Suppressor macrophage (primary cell): ENCODE measurements at places on chromosomes 1 and 21.

DNA sequence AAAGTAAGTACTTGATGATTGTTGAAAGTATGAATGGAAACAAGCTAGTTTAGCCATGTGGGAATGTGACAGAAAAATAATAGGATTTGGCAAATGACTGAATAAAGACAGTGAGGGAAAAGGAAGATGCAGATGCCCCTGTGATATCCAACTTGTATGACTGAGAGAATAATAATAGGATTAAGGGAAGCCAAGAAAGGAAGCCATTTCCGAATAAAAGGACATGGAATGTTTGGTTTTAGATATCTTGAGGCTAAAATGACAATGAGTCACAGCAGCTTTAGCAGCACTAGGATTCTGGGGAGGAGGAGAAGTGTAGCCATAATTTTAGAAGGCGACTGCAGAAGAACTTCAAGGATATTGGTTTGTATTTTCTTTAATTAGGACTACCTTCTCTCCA lies 109.2 kb downstream of the TTLL7 start:
- no peak for DNase-seq

- peak; percentile 66 for DNase-seq
Measured at GRCh38 chr1:2821966-2822620, 20.6 kb upstream of the TTC34 start.

- DNase-seq = no peak
Measured at GRCh38 chr21:40846103-40846502, 855 bp downstream of the DSCAM start.

DNA sequence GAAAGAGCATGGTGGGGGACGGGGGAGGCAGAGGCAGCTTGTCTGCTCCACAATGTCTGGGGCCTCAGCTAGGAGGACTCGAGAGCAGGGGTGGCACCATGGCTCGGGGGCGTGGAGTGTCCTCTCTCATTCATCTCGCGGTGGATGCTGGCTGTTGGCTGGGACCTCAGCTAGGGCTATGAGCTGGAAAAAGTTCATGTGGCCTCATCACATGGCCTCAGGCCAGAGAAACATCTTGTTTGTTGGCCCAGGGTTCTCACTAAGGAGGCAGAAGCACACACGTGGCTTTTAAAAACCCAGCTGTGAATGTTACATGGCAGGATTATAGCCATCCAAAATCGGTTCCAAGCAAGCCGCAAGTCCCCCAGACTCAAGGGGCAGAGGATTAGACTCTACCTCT lies 6.2 kb upstream of the CENPS start:
- DNase-seq = no peak

- no peak for DNase-seq
Measured at GRCh38 chr1:181430015-181430885, 53.1 kb upstream of the CACNA1E start.

- DNase-seq = no peak
Measured at GRCh38 chr1:241473026-241473425, 46.5 kb downstream of the FH start.

GRCh38 chr1:182978151-182978853 lies 25.3 kb upstream of the SHCBP1L start:
- DNase-seq = no peak

- DNase-seq = no peak
Measured at GRCh38 chr1:11158291-11158690, 30.9 kb upstream of the ANGPTL7 start.

DNA sequence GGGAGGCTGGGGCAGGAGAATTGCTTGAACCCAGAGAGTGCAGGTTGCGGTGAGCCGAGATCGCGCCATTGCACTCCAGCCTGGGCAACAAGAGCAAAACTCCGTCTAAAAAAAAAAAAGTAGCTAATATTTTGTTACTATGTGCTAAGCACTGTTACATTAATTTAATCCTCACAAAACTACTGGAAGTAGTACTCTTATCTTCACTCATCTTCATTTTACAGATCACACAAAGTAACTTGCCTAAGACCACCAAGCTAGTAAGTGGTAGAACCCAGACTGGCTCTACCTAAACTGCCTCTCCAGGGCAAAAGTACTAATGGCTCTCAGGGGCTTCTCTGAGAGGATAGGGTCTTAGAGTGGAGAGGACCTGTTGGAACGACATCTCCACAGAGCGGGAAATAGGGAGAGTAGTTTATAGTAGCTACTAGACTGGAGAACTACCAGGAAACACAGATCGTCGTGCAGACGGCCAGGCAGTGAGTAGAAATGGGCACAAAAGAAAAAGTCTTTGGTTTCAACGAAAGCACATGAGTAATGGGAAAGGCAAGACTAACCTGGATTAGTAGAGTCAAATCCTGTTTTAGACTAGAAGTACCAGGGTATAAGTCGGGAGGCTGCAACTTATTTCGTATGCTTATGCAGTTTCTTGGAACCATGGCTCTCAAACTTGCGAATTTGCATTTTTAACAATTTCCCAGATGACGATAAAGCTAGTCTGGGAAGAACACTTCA lies 1.4 kb downstream of the CLCC1 start:
- DNase-seq = no peak

- DNase-seq = no peak
Measured at GRCh38 chr1:66980745-66981367, 56.1 kb downstream of the MIER1 start.

DNA sequence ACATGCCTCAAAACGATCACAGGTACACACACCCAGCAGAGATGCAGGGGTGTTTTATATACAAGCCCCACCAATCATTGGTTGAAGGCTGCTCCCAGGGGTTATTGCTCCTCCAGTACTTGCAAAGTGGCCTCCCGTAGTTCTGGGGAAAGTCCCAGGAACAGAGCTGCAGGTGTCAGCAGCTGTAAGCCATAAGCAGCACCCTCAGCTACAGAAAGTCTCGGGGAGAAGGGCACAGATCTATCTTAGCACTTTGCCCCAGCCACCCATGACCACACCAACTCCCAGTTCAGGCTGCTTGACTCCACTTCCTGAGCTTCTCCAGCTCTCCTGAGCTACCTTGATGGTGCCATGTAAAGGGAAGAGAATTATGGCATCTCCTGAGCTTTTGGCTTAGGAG lies 222.7 kb upstream of the GJB5 start:
- no peak for DNase-seq

DNA sequence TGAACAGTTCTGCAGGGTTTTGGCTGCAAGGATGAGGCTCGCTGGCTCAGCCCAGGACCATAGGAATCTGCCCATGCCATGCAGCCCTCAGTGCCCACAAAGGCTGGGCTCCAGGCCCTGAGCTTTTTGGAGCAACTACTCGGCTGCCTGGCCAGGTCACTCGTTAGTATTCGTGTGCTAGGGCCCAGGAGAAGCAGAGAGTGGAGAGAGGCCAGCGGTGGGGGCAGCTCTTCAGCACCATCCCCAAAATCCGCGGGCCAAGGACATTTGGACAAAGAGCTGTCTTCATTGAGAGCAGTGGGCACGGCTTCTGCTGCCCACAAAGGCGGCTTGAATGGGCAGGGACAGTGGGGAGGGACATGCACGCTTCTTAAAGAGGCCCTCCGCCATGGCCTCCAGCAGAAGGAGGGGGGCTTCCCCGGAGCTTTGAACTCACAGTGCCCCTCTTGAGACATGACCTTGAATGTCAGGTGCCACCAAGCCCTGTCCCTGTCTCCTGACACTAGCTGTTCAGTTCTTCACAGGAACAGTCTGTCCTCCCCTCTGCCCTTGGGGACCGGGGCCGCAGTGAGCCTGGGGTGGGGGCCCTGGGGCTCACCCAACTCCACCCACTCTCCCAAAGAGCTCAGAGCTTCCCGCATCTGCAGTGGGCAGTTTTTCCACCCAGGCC lies 106.1 kb upstream of the ARHGEF16 start:
- DNase-seq = no peak

DNA sequence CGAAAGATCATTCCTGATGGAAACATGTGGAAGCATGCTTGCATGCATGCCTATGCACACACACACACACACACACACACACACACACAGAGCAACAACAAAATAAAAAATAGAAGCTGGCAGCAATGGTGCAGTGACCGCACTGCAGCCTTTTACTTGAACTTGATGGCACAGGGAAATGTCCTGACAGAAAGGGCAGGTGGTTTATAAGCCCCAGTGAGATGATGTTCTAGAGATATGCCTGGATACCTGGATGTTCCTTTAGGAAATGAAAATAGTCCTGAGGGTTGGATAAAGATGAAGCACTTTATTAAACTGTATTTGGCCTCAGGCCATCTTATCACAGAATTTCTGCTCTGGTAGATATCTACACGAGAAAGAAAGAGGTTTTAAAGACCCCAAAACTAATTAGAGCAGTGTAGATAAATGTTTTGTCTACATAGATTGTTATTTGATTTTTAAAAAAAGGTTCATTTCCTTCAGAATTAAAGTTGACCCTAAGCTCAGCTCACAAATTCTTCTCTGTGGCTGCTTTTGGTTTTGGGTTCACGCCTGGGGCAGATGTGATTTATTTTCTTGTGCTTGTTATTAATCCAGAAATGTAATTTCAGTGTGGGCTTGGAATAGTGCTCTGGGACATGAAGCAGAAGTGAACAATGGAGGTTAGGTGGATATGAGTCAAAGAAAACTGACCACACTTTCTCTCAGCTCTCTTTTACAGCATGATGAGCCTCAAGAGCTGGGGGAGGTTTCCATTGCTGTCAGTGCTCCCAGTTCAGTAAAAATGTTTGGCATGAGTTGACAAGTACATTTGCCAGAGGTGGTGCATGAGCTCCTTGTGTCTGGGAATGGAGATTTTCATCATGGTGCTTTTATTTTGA lies 22.9 kb downstream of the ADAM30 start:
- DNase-seq = peak; percentile 52

DNA sequence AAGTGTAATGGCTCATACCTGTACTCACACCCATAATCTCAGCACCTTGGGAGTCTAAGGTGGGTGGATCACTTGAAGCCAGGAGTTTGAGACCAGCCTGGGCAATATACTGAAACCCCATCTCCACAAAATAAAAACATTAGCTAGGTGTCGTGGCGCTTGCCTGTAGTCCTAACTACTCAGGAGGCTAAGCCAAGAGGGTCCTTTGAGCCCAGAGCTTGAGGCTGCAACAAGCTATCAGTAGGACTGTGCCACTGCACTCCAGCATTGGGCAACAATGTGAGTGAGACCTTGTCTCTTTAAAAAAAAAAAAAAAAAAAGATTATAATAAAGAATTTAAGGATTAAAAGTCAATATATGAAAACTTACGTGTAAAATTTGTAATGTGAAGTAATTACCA lies 11.7 kb downstream of the BPNT1 start:
- no peak for DNase-seq

DNA sequence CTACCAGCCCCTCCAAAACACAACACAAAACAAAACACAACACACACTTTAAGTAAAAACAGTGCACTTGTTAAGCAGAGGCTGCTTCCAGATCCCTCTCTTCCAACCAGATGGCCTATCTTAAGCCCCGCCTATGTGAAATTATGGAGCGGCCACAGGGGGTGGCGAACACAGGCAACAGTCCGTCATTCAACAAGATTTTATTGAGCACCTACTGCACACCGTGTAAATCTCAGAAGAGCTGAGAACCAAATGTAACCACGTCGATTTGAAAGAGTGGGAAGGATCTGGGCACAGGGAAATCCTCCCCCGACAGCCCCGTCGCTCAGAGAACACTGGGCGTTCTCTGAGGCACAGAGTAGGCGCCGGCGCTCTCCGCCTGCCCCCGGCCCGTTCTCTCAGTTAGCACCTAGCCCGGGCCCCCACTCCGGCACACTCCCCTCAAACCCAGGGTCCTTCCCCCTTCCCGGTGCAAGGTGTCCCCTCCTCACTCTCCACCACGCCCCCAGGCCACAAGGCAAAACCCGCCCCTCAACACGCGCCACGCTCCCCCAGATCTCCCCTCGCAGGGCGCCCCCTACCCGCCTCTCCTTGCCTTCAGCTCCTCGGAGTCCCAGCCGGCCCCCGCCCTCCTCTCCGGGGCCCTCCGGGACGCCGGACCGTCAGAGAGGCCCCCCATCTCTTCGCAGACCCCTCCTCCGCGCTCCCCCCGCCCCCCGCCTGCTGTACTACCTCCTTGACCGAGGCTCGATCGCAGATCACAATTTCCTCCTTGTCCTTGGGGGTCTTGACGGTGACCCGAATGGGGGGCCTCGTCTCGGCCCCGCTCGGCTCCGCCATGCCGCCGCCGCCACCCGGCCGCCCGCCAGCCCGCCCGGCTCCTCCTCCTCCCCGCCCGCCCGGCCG lies 483 bp downstream of the UBQLN4 start:
- DNase-seq = peak; percentile 74

DNA sequence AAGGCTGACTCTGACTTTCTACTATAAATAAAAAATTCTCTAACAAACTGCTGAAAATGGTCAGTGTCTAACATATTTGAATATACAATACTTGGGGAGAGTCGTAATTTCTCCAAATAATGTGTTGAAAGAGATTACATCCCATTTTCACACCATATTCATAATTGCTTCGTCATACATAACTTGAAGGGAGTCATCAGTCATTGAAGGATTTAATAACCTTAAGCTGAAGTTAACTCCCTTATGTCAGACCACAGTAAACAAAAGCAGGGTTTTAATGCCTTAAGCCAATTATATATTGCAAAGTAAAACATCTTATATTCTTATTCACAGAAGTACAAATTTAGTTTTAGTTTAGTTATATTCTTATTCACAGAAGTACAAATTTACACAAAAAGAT lies 129.9 kb downstream of the RERE start:
- DNase-seq = no peak
